ENCODE measurements at places on chromosomes 5 and 9.

GRCh38 chr9:105435453-105435852 is 12.4 kb upstream of the FSD1L start:
- no peak for DNase-seq

DNA sequence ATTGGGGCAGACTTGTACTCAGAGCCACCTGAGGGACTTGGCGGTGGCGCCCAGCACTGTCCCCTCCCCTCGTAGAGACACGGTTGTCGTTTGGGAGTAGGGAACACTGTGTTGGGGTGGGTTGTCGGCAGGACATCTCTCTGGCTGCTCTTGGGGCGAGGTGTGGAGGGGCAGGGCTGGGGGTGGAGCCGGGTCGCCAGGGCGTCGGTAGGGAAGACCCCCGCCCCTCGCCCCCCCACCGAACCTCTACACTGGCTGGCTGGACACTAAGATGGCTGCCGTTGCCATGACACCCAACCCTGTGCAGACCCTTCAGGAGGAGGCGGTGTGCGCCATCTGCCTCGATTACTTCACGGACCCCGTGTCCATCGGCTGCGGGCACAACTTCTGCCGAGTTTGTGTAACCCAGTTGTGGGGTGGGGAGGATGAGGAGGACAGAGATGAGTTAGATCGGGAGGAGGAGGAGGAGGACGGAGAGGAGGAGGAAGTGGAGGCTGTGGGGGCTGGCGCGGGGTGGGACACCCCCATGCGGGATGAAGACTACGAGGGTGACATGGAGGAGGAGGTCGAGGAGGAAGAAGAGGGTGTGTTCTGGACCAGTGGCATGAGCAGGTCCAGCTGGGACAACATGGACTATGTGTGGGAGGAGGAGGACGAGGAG is 778 bp downstream of the TRIM41 start:
- no peak for DNase-seq

DNA sequence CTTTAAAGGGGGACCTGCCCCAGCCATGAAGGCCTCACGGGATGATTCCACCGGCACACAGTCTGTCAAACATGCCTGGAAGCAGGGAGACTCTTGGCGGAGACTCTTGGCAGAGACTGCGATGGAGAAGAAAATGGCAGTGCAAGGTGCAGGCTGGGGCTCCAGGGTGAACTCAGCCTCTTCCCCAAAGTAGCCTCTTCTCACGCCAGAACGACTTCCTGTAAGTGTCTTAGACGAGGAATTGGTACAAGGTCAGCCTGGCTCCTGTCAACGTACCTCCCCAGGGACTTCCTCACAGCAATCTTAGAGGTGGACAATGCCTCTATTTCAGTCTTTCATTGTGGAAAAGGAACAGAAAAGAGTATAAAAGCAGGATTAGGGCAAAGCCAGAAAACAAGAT is 109.3 kb downstream of the UGCG start:
- no peak for DNase-seq

DNA sequence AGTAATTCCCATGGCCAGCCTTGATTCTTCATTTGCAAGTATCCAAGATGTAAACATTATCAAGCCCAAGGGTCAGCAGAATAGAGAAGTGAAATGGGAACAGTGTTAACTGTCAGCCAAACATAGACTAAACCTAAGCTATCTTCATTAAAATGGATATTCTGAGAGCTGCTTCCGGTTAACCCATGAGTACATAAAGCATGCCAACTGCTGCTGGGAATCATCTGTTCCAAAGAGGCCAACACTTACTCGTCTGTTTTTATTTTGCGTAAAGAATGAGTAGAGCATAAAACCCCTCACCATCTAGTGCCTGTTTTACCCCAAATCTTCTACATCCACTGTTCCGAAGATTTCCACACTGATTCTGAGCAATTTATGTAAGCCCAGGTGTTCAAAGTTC is 257.6 kb downstream of the GLIS3 start:
- no peak for DNase-seq

DNA sequence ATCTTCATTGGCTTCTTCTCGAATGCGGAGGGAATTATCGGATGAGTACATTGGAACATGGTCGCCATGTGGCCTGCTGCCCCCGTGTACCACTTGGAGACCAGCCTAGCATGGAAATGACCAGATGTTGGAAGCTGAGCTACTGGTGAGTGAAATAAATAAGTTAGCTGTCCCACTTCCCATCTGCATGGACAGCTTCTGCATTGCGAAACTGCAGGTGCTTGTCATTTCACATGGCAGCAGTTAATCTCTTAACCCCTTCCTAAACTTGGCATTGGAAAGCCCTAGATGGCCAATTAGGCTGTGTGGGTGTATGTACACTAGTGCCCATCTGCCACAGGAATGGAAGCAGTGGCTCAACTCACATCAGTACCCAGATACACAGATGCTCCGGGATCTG is 246.6 kb upstream of the IL12B start:
- DNase-seq: no peak

GRCh38 chr9:137387891-137388560 is 34.9 kb downstream of the EXD3 start:
- no peak for DNase-seq

GRCh38 chr9:133727277-133727875 is 10.8 kb downstream of the SARDH start:
- no peak for DNase-seq

DNA sequence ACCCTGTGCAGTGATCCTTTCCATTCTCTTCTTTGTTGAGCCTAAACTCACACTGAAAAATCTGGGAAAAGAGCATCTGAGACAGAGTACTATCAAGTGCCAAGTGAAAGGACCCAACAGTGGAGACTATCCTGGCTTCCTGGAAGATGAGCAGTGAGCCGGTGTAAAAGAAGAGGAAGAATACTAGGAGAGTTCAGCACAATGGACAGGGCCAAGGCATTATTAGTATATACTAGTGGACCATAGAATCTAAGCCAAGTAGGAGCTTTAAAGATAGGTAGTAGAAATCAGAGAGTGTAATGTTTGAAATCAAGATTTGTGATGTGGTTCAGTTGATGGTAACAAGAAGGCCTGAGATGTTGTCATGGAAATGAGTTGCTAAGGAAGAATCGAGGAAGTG is 140.8 kb downstream of the CAMK4 start:
- no peak for DNase-seq
